NCI-H510A treated with DMSO at 0.1 percent for 48 hours (cell line): ENCODE measurements at places on chromosomes 3 and 15.
A peak's percentile ranks its signal among the peaks of the same experiment; 100 is the strongest.

DNA sequence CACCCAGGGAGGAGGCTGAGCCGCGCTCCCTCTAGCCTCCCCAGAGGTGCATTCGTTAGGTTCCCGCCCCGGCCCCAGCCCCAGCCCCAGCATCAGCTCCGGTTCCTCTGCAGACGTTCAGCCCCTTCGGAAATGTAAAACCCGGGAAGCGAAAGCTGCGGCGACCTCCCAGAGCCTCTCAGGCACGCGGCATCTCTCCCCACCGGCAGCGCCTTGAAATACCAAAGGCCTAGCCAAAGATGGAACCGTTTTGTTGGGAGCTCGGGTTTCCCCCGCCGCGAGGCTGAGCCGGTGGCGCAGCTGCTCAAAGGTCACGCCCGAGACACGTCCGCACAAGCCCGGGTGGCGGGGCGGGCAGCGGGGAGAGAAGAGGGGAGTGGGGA is 77.8 kb upstream of the HES1 start:
- peak; percentile 46 for DNase-seq

DNA sequence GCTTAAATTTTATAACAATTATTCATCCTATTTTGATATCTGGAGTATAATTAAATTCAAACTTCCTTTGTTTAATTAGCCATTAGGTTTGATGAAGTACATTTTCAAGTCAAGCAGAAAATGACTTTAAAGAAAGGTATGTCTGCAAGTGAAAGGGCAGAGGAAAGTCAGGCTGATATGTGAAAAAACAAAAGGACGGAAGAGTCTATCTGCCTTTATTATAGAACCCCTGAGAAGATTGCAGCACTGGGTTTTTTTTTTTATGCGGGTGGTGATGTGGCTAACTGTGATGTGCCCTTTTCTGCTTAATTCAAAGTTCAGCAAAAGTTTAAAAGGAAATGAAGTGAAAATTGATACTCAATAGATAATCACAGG is 83.2 kb downstream of the COL8A1 start:
- DNase-seq, result no peak

- DNase-seq, result no peak
Observed at GRCh38 chr3:157066335-157067098, 93.4 kb downstream of the CCNL1 start.

DNA sequence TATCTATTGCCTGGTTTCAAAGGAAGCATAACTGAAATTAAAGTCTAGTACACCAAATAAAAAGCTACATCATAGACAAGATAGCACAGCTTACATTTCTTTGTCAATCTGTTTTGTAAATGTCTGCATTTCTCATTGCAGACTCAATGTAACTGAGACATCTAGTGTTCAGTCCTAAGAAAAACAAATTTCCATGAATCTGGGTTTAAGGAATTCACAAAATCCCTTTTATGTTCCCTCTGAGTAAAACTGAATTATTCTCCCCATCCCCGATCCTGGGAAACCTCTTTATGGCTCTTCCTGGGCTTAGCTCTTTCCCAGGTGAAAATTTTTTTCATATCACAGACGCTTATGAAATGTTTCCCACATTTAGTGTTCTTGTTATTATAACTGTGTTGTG is 21.6 kb upstream of the RASA2 start:
- DNase-seq, result no peak

GRCh38 chr15:72970933-72971760 is 81.1 kb upstream of the NEO1 start:
- DNase-seq, result no peak

DNA sequence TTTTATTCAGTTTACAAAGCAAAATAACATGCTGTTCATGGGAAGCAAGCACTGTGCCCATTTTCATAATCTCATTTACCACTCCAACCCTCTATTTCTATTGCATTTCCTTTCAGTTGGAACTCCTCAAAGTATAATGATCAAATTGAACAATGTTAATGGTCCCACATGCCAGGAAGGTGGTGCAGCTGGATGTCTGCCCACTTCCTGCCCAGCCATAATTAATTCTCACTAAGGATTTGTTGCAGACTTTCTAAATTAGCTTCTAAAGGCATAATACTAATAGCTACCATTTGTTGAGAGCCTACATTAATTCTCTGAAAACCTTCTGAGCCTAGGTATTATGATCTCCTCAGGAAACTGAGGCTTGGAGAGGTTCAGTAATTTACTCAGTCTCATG is 316.1 kb upstream of the TPM1 start:
- DNase-seq, result no peak

DNA sequence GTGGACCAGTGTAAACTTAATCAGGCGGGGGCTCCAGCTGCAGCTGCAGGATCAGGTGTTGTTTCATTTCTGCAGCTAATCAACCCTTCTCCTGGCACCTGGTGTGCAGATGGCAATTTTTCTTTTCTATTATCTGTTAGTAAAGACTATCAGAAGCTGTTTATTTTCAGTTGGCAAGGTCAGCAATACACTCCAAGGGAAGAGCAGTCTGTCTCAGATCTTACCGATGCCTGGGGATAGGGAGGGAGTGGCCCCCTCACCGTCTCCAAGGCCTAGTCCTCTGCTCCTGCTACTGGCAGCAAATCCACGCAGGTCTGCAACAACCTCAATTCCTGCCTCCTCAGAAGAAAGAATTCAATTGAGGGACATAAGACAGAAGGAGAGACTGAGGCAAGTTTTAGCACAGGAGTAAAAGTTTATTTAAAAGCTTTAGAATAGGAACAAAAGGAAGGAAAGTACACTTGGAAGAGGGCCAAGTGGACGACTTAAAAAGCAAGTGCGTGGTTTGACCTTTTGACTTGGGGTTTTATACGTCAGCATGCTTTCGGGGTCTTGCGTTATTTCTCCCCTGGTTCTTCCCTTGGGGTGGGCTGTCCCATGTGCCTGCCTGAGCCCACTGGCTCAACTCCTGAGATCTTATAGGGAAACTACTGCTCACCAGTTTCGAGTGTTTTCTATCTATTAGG is 9.2 kb downstream of the CCRL2 start:
- peak; percentile 61 for DNase-seq

- DNase-seq, result no peak
Observed at GRCh38 chr3:127259882-127260281, 28.0 kb downstream of the PRR20G start.

DNA sequence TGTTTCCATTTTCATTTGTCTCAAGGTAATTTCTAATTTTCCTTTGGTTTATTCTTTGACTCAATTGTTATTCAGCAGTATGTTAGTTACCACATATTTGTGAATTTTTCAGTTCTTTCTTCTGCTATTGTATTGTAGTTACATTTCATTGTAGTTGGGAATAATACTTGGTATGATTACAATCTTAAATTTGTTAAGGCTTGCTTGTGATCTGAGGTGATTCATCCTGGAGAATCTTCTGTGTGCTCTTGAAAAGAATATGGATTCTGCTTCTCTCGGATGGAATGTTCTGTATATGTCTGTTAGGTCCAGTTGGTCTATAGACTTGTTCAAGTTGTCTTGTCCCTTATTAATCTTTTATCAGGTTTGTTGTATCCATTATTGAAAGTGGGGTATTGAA is 63.4 kb upstream of the VEPH1 start:
- no peak for DNase-seq

DNA sequence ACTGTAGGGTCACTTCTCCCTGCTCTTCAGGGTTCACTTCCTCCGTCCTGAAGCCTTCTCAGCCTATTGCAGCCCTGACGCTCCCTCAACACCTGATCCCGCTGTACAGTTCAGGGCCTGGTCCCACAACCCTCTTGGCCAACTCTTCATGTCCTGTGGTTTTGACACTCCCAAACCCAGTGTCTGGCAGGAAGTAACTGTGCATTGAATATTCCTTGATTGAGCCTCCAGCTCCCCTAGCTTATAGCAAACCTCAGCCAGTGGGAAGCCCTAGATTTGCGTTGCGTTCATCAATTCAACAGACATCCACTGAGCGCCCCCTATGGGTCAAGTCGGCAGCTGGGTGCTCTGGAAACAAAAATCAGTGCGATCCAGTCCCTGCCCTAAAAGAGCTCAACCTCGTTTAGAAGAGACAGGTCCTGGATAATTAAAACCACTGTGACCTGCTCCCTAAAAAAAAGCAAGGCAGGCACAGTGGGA is 13.5 kb downstream of the UBAP1L start:
- DNase-seq, result no peak

- no peak for DNase-seq
Observed at GRCh38 chr3:64354221-64354620, 129.0 kb upstream of the PRICKLE2 start.

DNA sequence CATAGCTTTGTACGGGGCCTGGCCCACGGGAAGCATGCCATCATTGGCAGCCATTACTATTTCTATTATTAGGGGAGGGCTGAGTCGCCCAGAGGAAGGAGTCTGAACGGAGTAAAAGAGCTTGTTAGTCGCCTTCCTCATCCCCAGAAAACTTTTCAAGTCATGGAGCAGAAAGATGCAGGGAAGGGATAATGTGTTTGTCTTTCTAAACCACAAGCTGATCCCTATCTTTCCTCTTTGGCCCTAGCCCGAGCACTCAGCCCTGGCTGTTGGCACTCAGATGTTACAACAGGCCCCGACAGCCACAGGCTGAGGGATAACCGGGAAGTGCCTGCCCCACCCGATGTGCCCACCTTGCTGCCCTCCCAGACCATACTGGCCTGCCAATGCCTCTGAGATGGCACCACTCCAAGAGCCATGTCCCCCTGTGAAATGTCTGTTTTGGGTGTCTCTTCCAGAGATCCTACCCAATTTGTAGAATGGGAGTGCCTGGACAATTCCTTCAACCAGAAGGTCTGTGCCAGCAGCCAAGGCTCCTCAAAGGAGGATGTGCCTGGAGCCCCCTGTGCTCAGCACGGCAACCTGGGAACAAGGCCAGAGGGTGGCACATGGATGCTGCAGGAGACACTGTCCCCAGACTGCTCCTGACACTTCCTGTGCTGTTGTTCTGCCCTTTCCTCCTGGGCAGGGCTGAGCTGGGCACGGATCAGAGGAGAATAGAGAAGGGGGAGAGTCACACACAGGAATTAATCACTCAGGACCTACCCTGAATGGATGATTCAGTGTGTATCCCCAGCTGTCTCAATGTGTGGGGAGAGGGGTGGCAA is 10.8 kb downstream of the PAK6 start:
- no peak for DNase-seq

DNA sequence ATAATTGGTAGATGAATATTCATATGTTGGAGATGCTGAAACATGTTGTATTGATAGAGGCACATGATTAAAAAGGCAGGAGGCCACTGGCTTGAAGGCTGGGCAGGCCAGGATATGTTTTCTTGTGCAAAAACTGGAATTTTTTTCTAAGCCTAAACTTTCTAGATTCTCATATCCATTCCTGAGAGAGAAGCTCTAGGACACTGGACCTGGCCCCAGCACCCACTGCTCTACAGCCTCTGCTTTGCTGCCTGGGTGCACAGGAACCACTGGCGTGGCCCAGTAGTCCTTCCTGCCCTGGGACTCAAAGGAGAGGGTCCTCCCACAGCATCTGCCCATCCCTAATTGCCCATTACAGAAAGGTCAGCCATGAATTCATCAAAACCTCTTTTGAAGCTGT is 58.1 kb upstream of the APEH start:
- no peak for DNase-seq

GRCh38 chr15:80182611-80183261 is 29.9 kb downstream of the FAH start:
- DNase-seq, result no peak

GRCh38 chr15:76930831-76931396 is 635 bp upstream of the RCN2 start:
- peak; percentile 66 for DNase-seq
